ENCODE measurements at places on chromosomes 5 and 9. TPM values are rescaled to one million over a fixed set of nuclear protein-coding genes. Genes with fewer than 3 reads are reported as not detected.

GRCh38 chr9:128310461-128310860 is 11.8 kb downstream of the TRUB2 start:
- DNase-seq = no peak

Gene PCDHA11
- total RNA-seq = not detected

DNA sequence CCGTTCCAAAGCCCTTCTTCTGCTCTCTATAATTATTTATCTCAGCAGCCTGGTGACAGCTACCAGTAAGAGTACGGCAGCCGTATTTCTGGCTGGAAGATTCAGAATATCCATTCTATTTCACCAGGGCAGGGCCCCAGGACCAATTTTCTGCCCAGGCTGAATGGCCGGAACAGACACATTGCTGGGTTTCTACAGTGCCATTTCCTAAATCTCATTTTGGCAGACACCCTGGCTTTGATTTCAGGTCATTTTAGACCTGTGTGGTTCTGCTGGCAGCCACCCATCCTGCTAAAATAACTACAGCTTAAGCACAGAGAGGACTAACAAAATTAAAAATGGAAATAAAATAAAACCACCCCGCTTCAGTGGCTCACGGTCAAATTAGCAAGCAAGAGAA is 95.0 kb downstream of the CRB2 start:
- DNase-seq = no peak

DNA sequence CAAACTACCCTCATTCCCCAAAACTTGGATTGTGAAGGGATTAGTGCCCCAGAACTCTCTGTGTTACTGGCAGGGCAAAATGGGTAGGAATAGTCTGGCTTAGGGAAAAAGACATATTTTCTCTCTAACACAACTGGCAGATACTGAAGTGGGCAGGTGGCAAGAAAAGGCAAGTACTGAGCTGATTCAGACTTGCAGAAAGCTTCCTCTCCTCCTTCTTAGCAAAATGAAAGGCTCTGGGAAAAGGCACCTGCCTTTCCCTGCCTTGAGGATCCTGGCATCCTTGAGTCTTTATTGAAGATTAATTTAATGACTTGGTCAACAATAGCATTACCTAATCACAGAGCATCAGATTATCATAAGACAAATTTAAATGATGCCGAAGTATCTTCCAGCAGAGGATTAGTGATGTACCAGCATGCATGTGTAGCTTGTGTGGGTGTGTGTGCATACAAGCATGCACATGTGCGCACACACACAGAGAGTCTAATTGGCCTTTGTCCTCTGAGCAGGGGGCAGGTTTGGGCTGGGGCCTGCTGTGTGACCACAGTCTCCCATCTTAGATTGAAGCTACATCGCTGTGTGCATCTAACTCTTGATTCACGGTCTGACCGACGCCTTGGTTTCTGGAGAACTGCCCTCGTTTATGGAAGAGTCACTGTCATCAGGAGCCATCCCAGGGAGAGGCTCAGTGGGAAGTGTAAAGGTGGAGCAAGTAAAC is 294.8 kb downstream of the AOPEP start:
- DNase-seq = no peak

DNA sequence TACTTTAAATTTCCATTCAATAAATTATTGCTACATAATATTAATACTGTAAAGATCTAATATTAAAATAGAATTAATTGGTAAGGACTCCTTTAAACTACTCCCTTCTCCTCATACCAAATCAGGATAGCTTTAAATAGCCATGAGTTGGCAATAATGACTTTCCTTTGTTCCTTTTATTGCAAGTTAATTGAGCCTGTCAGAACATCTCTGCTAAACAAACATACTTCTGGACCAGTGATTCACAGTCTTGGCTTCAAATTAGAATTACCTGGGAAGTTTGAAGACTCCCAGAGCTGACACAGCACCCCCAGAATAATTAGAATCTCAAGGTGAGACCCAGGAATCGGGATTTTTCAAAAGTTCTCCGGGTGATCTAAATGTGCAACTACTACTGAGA is 18.7 kb downstream of the C5orf58 start:
- DNase-seq = no peak

- DNase-seq = no peak
These were observed 157.9 kb downstream of the RNF180 start for GRCh38 chr5:64323591-64323990.

Gene PNPLA7
- total RNA-seq = 16.2 TPM

Gene SELENOP
- 344 TPM for total RNA-seq

Gene WNT8A
- not detected for total RNA-seq

DNA sequence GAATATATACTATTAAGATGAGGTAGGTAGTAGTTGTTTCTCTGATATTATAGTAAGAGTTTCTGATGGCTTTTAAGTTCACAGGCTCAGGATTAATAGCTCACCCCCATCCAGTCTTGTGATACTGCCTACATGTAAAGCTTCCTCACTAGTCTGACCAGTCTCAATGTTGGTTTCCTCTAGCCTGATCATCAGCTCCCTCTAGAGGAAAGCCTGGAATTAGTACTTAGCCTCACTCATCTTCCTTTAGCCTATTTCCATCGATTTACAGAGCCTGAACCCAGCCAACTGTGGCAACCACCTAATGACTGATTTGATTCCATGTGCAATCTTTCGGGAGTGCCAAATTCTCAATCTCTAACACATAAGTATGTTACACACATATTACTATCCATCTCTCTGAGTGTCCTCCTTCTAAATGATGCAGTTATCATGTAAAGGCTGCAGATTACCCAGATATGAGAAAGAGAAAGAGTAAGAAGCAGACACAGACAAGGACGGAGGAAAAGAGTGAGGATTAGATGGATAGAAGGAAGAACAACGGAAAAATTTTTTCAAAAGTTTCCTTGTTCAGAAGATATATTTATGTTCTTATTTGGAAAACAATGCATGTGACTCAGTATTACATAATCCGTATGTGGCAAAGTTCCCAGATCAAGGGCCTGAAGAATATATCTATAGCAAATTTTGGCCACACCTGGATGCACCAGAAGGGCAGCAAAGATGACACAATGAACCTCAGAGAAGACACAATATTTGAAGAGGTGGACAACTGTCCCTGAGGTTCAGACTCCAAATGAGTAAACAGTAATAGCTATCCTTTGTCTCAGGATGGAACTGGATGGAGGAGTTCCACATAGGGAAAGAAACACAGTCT is 333.7 kb downstream of the ELAVL2 start:
- no peak for DNase-seq

DNA sequence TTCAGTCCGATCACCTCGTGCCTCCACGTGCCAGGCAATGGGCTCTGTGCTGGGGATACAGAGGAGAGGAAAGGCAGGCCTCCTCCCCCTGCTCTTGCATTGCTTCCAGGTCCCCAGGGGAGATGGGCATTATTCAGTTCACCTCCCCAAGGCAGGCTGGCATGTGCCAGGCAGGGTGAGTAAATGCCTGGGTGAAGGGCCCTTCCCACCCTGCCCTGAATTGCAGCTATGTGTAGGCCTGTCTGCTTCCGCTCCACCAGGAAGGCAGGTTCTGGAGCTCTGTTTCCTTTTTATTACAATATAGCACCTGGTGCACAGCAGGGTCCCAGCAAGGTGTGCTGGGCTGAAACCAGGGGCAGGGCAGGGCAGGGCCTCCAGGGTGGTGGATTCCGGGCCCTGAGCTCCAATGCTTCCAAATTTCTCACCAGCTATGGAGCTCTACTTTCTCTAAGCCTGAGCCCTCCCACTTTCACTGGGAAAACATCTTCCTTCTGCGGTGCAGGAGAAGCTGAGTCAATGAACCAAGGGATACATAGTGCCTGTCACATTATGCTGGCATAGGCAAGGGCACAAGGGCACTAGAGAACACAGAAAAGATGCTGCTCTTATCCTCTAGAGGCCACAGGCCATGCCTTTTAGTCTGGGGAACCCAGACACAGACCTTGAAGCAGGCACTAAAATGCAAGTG is 42.0 kb downstream of the SHB start:
- no peak for DNase-seq

DNA sequence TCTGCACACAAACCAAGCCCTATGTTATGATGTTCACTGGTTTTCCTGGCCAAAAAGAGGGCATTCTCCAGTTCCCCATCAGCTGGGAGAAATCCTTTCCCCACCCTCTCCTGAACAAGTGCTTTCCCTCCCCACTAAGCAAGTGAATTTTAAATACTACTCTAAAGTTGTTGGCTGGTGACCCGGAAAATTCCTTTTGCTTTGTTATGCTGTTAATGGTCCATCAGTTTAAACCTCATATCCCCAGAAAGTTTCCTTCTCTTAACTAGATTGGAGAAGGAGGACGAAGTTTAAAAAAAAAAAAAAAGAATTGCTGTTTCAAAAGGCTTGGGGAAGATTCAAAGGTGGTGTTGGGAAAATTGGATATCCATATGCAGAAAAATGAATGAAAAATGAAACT is 21.9 kb upstream of the SPRY4 start:
- no peak for DNase-seq

GRCh38 chr5:83507431-83507830 is 35.9 kb downstream of the VCAN start:
- DNase-seq = no peak

Gene PCDHB9
- 3.7 TPM for total RNA-seq

GRCh38 chr9:78441822-78442431 is 145.0 kb downstream of the PSAT1 start:
- DNase-seq = no peak

- DNase-seq = no peak
These were observed 208.0 kb downstream of the NR3C1 start for GRCh38 chr5:143195491-143195890.

DNA sequence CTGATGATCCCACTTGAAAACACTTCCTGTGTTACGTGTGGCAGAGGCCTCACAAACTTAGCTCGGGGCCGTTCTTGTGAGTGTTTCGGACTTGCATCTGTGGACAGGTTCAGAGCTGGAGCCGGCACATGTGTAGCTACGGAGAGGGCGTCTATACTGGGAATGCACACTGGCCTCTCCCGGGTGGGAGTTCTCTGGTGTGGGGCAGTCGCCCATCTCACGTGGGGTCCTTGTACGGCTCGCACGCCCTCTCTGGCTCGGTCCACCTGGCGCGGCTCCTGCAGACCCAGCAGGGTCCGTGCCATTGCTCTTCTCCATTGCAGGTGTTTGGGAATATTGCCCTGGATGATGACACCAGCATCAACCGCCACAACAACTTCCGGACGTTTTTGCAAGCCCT is 197.9 kb downstream of the CACNA1B start:
- DNase-seq = no peak

- DNase-seq = no peak
These were observed 23.9 kb downstream of the FGF1 start for GRCh38 chr5:142661957-142662356.

Gene TMEM232
- total RNA-seq = 4.2 TPM

Data from vagina (tissue), 2 donors.